ENCODE measurements at places on chromosomes 3 and 15. TPM values are rescaled to one million over a fixed set of nuclear protein-coding genes. Genes with fewer than 3 reads are reported as not detected.

ADIPOQ gene
- not detected for total RNA-seq

GRCh38 chr3:122234117-122234516 lies 50.6 kb downstream of the CASR start:
- no peaks in the 10 kb centered on the region for H3K36me3 ChIP-seq
- H3K27me3 ChIP-seq = no peaks in the 10 kb centered on the region
- no peak overlapping the region for H3K4me3 ChIP-seq
- no peak for DNase-seq

MASP1 gene
- 1.0 TPM for total RNA-seq

DNA sequence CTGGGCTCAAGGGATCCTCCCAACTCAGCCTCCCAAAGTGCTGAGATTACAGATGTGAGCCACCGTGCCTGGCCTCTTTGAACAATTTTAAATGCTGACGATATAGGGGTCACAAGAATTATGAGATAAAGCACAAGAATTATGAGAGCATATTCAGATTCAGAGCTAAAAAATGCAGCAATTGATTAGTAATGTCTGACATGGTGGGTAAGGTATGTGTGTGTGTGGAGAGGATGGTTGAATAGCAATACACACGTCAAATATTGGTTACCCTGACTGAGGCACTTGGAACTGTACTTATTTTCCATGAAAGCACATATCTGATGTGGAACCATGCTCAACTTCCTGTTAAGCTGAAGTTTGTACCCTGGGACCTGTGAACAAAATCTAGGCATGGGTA lies 115.6 kb downstream of the EOMES start:
- no peaks in the 10 kb centered on the region for H3K36me3 ChIP-seq
- no peak overlapping the region for H3K4me3 ChIP-seq
- DNase-seq = no peak
- H3K4me1 ChIP-seq = no peaks in the 10 kb centered on the region
- no peaks in the 10 kb centered on the region for H3K27me3 ChIP-seq

- H3K4me3 ChIP-seq = peak overlapping the region; percentile 19
- H3K36me3 ChIP-seq = no peaks in the 10 kb centered on the region
- H3K4me1 ChIP-seq = peaks cover 7% of the 10 kb centered on the region
- H3K27ac ChIP-seq = no peak overlapping the region
Measured at GRCh38 chr15:67833710-67834511, 5.9 kb downstream of the RNU6-1 start.

DNA sequence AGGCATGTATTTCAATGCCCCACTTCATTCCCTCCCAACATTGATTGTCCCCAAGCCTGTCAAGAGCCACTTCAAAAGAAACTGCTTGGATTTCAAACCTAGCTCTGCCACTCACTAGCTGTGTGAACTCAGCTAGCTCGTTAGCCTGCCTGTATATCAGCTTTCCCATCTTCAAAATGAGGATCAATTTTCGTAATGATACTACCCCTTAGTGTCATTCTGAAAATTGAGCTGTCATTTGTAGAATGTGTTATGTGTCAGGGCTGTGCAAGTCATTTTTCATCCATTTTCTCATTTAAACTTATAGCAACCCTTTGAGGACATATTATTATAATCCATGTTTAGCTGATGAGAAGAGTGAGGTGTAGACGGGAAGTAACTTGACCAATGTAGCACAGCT lies 88.6 kb downstream of the TRIM42 start:
- no peaks in the 10 kb centered on the region for H3K27me3 ChIP-seq
- H3K36me3 ChIP-seq = no peaks in the 10 kb centered on the region
- no peak overlapping the region for H3K4me3 ChIP-seq
- DNase-seq = no peak
- no peak overlapping the region for H3K27ac ChIP-seq
- no peaks in the 10 kb centered on the region for H3K4me1 ChIP-seq
